ENCODE measurements at places on chromosomes 13 and 19.

GRCh38 chr13:47146136-47146535 is 249.3 kb upstream of the HTR2A start:
- no peak for DNase-seq

DNA sequence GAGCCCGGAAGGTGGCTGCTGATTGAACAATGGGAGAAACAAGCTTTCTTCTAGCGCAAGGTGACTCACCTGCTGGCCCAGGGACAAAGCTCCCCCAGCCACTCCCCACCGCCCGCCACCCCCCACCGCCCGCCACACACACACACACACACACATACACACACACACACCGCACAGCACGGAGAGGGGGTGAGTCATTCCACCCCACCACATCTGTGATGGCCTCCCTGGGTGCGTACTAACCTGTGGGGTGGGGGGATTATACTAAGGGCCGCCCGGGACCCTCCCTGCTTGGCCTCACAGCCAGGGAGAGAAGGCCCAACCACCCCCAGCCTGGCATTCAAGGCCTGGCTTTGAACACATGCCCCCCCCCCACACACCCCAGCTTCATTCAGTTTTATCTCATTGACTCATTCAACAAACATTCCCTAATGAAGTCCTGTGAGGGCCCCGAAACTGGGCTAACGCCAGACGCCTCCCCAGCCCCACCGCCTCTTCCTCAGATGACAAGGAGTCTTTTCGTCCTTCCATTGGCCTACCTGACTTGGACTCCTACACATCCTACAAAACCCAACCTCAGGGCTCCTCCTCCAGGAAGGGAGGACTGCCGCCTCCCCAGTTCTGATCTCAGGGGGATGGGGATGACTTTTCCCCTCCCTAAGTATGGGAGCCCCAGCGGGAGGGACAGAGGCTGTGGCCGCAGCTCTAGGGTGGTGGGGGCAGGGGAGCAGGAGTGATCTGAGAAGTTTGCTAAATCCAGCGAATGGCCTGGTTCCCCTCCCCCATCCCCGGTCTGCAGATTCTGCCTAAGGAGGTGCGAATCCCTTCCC is 5.8 kb upstream of the ONECUT3 start:
- DNase-seq = no peak

DNA sequence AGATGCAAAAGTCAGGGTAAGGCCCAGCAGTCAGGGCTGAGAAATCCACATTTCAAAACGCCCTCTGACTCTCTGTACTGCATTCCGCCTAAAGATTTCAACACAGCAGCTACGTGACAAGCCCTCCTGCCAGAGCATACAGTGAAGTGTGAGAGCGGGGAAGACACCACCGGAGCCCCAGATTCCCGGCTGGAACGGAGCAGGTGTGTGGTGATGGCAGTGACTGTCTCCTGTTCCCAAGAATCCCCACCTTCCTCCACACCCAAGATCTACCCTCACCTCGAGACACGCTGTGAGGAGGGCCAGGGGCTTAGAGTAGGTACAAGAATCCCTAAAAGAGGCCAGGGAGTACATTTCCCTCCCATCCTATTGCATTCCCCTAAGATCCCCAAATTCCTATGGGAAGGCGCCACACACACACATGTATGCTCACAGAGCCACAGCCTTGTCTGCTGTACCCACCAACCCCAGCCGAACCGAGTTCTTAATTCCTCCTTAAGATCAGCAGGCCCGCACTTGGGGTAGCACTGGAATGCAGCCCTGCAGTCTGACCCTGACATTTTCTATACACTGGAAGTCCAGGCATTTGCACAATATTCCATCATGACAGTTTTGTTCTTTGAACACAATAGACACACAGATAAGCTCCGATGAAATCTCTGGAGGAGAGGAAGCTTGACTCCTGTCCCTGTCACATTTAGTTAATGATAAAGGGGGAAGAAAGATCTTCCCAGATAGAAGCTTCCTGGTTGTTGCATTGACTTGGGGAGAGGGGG is 102.9 kb downstream of the FOXO1 start:
- DNase-seq = no peak

DNA sequence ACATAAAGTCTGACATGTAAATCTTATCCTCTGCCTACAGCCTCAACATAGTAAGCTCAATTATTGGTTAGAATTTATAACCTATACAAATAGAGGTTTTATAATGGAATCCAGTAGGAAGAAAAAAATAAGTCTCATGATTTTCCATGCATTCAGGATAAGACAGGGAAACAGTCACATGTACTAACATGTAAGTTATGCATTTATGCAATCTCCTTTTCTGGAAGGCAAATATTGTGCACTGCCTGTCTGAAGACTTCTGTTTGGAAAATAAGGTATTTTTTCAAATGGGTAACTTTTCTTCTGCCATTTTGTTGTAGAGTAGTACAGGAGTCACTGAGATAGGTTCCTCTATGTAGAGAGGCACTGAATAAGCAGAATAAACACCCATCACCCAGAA is 92.7 kb downstream of the NALCN start:
- no peak for DNase-seq

DNA sequence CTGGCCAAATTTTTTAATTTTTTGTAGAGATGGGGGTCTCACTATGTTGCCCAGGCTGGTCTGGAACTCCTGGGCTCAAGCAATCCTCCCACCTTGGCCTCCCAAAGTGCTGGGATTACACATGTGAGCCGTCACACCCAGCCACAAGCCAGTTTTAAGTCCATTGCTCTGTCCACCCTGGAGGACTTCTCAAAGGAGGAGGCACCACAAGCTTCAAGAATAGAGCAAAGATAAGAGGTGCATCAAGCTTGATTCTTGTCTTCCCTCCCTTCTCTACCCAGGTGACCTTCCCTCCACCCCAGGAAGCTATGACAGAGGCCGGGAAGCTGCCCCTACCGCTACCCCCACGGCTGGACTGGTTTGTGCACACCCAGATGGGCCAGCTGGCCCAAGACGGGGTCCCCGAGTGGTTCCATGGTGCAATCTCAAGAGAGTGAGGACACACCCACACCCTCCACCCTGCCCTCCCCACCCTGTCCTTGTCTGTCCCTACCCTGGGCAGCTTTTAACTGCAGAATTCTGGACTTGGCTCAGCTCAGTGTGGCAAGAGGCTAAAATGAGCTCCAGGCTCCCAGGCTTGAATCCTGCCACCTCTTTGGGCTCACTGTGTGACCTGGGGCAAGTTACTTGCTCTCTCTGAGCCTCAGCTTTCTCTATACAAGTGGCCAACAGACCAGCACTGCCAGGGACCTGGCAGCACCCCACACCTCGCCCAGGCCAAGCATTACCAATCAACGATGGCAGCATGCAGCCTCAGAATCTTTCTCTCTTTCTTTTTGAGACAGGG is 5.2 kb downstream of the HSH2D start:
- no peak for DNase-seq

DNA sequence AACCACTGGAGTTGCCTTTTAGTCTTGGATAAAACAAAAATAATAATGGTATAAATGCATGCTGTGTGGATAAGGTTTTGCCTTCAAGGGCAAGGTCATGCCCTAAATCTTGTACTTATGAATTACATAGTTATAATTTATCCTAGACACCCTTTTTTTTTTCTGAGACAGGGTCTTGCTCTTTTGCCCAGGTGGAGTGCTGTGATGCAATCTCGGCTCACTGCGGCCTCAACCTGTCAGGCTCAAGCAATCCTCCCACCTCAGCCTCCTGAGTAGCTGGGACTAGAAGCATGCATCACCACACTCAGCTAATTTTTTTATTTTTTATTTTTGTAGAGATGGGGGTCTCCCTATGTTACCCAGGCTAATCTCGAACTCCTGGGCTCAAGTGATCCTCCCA is 7.7 kb upstream of the DACT3 start:
- no peak for DNase-seq

DNA sequence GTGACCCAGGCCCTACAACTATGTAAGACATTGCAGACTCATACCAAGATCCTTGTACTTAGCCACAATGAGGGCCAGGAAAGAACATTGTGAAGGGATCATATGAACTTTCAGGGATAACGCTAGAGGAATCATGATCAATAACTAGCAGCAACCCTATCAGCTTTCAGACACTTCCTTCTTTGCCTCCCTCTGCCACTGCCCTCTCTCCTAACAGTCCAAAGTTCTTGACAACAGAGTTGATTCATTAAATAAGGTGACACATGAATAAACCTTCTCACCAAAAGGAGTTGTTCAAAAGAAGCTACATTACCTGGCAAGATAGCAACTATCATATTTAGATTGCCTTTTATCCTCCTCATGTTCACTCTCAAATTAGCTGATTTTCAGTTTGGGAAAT is 272.2 kb upstream of the DACH1 start:
- DNase-seq = no peak

- DNase-seq = no peak
Measured at GRCh38 chr19:48967346-48968178, 2.5 kb downstream of the FTL start.

GRCh38 chr13:73816702-73817101 is 317.5 kb downstream of the KLF12 start:
- no peak for DNase-seq

DNA sequence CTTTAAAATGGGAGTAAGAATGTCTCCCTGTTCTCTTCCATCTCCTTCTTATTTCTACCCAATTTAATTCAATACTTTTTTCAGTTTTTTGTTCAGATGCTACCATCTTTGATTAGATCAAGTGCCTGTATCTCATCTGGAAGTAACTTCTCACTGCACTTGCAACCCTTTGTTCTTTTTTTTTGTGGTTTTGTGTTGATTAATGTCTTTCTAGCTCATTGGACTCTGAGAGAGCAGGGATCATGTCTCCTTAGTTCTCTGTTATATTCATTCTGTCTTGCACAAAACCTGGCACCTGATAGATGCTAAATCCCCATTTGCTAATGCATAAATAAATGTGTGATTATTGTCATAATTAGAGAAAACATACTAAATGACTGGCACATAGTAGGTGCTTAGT is 834 bp upstream of the ITGBL1 start:
- DNase-seq = no peak

- DNase-seq = peak; percentile 46
Measured at GRCh38 chr13:38854226-38854625, 136.4 kb downstream of the STOML3 start.

DNA sequence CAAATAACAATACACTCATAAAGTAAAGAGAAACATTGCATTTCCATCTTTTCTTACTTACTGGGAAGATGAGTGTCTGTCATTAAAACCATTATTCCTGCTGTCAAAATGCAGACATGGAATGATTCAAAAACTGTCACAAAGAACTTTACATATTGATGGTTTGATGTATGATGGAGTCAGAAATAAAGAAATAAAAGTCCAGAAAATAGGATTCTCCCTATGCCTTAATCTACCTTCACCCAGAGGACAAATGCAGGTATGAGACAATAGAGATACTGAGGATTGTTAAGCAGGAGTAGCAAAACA is 656.1 kb downstream of the TBC1D4 start:
- no peak for DNase-seq
